ENCODE measurements at places on chromosomes 2 and 18. TPM values are rescaled to one million over a fixed set of nuclear protein-coding genes. Genes with fewer than 3 reads are reported as not detected.

CCDC150 gene
- 4.4 TPM for total RNA-seq

ALPG gene
- total RNA-seq, result 0.12 TPM

STAT1 gene
- 64.7 TPM for total RNA-seq

LYPD1 gene
- total RNA-seq, result 28.6 TPM

OR6B2 gene
- not detected for total RNA-seq

MBOAT2 gene
- total RNA-seq, result 44.0 TPM

TTC39C gene
- 21.8 TPM for total RNA-seq

OTOS gene
- not detected for total RNA-seq

RNF25 gene
- total RNA-seq, result 63.0 TPM

BOD1L2 gene
- total RNA-seq, result not detected

ARHGAP15 gene
- total RNA-seq, result not detected

TUBA4B gene
- total RNA-seq, result not detected

IER3IP1 gene
- total RNA-seq, result 25.6 TPM

Measured in A172 (cell line).